ENCODE measurements at places on chromosomes 1 and 21. TPM values are rescaled to one million over a fixed set of nuclear protein-coding genes. Genes with fewer than 3 reads are reported as not detected.

Gene MX1
- total RNA-seq, result 25.4 TPM

Gene ASTN1
- 0.28 TPM for total RNA-seq

Gene MTF2
- 4.5 TPM for total RNA-seq

Gene PAQR6
- 1.5 TPM for total RNA-seq

Gene DCAF6
- 65.9 TPM for total RNA-seq

Gene TMPRSS2
- 20.3 TPM for total RNA-seq

Gene CELA2B
- not detected for total RNA-seq

Gene LUZP1
- 5.4 TPM for total RNA-seq

Gene SLAMF8
- 2.3 TPM for total RNA-seq

Gene CRABP2
- total RNA-seq, result not detected

Gene MROH9
- not detected for total RNA-seq

Gene PPFIA4
- 0.20 TPM for total RNA-seq

Gene TTLL10
- not detected for total RNA-seq

Gene NOC2L
- total RNA-seq, result 29.7 TPM

Gene SNRPE
- 46.2 TPM for total RNA-seq

Gene CLCA4
- not detected for total RNA-seq

Gene C1QA
- 81.2 TPM for total RNA-seq

Gene ZFP69
- 1.3 TPM for total RNA-seq

Gene NCF2
- total RNA-seq, result 11.4 TPM

Gene PGLYRP4
- total RNA-seq, result not detected

DNA sequence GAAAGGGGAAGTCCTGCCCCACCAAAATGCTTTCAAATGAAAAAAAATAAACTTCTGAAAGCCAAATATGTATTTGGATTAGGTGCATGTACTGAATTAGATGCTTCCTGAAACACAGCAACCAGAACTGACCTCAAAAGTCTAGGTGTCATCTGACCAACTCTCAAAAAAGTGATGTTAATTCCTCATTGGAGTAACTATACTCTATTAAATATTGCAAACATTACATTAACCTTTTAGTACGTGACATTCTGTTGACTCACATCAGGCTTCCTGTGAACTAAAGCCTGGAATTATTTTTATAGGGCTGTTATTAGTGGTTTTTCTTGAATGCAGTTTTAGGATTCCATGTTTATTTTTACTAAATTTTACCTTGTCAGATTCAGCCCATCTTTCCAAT lies 73.5 kb downstream of the ASTN1 start:
- no peak for DNase-seq

GRCh38 chr1:239672256-239672655 lies 285.9 kb downstream of the CHRM3 start:
- no peak for DNase-seq

- DNase-seq, result no peak
Measured at GRCh38 chr1:206097381-206097780, 19.8 kb downstream of the AVPR1B start.

- DNase-seq, result no peak
Measured at GRCh38 chr1:172351346-172351745, 69.1 kb upstream of the C1orf105 start.

DNA sequence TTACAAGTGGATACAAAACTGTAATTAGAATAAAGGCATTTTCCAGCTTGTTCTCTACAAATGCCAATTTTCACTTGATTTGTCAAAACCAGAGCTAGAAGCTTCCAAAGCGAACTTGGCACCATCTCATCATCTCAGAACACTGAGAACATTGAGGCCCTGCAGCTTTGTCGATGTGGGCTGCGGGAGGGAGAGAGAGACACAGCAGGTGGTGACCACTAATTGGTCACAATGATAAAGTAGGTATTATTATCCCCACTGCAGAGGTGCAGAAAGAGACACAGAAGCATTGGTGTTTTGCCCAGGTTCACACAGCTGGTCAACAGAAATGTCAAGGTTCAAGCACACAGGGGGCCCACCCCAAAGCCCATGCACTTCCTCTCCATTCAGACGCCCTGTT lies 72.2 kb upstream of the KRTAP19-8 start:
- no peak for DNase-seq

DNA sequence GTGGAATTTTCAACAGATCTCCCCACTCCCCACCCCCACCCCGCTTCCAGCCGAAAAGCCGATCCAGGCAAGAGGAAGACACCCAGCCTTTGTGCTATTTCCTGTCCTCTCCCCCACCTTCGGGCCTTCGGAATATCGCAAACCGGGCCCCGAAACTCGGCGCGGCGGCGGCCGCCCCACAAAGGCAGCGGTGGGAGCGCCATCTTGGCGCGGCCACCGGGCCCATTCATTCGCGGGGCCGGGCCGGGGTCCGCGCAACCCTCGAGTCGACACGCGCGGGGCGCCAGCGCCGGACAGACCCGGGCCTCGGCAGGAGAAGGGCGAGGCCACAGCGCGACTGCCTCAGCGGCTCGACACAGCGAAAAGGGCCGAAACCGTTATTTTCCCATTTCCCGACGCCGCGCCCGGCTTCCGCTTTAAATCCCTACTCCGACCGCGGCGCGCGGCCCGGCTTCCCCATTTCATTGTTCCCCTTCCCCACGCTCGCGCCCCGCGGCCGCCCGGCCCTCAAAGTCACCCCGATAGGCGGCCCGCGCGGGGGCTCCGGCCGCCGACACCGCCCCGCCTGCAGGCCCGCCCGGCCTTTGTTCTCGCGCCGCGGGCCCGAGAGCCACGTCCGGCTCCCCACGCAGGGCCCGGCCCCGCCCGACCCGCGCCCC lies 911 bp downstream of the GNB1 start:
- DNase-seq, result peak; percentile 86

DNA sequence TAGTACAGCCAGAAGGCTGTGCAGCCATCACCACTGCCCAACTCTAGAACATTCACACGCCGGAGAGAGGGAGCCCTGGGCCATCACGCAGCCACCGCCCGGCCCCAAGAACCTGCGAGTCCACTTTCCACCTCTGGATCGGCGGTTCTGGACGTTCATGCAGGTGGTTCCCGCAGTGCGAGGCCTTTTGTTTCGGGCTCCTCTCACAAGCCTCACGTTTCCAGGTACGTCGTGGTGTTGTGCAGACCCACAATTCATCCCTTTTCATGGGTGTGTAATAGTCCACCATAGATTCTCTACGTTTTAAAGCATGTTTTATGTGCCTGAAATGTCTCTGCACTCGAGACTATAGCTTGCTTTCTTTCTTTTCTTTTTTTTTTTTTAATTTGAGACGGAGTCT lies 23.6 kb downstream of the COL18A1 start:
- DNase-seq, result no peak

- no peak for DNase-seq
Measured at GRCh38 chr1:8482979-8483381, 165.1 kb downstream of the SLC45A1 start.

GRCh38 chr1:25875154-25875855 lies at the start of gene PAQR7:
PAQR7 (minus strand) TSS chr1:25875708; CDS start chr1:25863839, 11,869 bp downstream.
- DNase-seq, result peak; percentile 81

- DNase-seq, result no peak
Measured at GRCh38 chr1:185342017-185342416, 25.0 kb upstream of the IVNS1ABP start.

GRCh38 chr1:16175610-16176553 lies 20.0 kb upstream of the EPHA2 start:
- peak; percentile 93 for DNase-seq

DNA sequence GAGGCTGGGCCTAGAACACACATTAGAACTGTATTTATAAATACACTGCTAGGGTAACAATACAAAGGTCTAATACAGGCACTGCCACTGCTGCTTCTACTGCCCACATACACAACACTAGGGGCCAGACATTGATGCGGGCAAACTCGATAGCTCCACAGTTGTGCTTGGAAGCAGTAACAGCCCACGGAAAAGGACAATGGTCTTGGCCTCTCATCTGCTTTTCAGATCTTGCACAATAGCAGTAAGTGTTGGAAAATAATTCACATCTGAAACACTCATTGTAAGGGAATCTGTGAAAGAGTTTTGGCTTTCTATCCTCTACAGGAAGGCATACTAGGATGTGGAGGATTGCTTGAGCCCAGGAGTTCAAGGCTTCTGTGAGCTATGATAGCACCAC lies 6.9 kb upstream of the SPOCD1 start:
- DNase-seq, result peak; percentile 23

DNA sequence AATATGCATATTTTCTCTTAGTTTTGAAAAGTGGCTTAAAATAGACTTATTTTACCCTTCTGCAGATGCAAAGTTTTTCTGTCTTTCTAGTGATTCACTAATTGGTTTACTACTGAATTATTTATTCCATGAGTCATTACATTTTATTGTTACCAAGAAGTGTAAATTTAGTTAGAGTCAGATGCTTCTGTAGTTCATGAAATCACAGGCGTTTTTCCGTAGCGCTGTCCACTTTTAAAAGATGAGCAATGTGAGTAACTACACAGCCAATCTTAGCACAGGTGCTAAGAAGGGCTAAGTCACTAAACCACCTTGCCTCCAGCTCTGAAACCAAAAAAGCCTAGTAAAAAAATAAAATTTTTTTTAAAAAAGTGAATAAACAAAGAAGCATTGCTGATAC lies 24.7 kb downstream of the RGS13 start:
- no peak for DNase-seq

GRCh38 chr1:108646265-108646647 lies 14.6 kb downstream of the HENMT1 start:
- DNase-seq, result no peak

DNA sequence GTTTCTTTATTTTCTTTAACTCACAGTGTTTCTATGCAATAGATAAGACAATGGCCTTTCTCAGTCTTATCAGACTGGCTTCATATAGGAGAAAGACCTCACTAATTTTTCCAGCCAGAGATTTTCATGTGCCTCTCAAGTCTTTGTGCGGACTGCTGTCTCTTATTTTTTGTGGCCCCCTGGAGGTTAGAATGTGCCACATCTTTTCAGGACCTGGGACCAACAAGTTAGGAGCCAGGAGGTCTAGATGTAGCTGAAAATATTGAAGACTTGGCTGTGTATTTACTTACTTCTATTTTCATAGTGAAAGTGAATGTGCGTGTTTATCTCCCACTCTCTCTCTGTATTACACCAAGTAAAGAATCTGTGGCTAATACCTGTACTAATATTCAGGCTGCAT lies 42.1 kb upstream of the CFHR3 start:
- DNase-seq, result no peak

DNA sequence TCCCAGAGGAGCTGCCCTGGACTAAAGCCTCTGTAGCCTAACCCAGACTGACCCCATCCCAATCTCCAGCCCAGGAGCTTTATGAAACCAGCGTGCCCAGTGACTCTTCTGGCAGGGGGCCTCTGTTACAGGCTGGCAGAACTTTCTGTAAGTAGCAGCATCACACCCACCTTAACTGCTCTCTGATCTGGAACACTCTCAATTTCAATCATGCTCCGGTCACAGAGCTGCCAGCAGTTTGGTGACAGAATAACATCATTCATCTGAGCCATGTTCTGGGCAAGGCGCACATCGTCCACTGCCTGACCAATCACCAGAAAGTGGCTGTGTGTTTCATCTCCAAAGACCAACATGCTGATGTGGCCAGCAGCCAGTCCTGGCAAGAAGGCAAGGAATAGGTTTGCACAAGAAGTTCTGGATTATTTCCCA lies 14.7 kb downstream of the ADCY10 start:
- peak; percentile 94 for DNase-seq

GRCh38 chr1:167328306-167328815 lies 107.7 kb downstream of the POU2F1 start:
- no peak for DNase-seq

DNA sequence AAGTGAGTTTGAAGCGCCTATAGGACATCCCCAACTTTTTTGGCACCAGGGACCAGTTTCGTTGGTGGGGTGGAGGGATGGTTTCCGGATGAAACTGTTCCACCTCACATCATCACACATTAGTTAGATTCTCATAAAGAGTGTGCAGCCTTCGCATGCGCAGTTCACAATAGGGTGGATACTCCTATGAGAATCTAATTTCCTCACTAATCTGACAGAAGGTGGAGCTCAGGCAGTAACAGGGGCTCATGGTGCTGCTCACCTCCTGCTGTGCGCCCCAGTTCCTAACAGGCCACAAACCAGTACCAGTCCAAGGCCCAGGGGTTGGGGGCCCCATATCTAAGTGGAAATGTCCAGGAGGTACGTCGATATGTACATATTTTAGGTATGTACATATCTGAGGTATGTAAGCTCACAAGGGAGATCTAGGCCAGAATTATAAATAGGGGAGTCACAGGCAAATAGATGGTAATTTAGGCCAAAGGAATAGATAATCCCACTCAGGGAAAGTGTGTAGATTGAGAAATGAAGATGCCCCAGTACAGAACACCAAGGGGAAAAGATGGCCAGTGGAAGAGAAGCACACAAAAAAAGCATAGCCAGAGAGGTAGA lies 27.5 kb upstream of the RASAL2 start:
- no peak for DNase-seq

DNA sequence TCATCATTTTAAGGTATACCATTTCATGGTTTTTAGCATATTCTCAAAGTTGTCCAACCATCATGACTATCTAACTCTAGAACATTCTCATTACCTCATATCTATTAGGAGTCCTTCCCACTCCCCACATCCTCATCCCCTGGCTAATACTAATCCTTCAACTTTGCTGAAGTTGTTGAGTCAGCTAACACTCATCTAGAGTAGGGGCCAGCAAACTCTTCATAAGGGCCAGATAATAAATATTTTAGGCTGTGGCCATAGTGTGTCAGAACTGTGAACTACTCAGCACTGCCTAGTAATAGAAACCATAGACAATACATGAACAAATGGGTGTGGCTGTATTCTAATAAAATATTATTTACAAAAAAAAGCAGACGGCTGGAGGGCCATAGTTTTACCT lies 43.0 kb downstream of the TOR3A start:
- DNase-seq, result no peak

DNA sequence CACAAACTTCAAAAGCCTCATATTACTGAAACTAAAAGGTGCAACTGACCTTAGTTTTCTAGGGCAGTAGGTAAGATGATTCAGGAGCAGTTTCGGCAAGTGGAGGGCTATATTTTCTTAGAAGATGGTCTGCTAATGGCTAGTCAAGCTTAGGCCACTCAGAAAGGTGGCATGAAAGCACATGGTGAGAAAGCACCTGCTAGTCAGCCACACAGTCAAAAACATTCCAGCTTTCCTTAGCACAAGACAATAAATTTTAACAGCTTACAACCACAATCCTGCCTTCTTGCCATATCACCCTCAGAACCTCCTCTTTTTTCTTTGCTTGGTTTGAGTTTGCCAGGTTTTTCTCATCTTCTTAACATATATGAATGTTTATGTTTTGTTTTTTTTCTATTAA lies 81.1 kb upstream of the SLFNL1 start:
- DNase-seq, result no peak

DNA sequence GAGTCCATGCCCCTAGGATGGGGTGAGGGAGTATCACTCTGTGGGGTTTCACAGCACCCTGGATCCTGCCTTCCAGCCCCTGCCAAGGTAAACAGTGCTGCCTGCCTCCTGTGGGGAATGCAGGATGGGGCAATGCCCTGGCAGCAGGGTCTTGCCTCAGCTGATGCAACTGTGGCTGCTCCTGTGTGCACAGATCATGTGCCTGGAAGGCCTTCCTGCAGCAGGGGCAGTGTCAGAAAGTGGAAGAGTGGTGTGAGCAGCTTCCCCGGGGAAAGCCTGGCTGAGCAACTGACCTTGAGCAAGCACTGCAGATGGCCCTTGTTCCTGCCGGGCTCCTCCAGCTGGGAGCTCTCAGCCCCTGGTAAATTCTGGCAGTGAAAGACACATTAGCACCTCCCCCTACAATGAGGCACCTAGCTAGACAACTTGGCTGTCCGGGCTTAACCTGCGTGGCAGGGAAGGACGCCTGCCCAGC lies 9.9 kb downstream of the TOR3A start:
- DNase-seq, result peak; percentile 87

GRCh38 chr21:42384989-42385388 lies 10.9 kb downstream of the TMPRSS3 start:
- DNase-seq, result no peak
